ENCODE measurements at places on chromosomes 16 and 17. TPM values are rescaled to one million over a fixed set of nuclear protein-coding genes. Genes with fewer than 3 reads are reported as not detected.
A peak's percentile ranks its signal among the peaks of the same experiment; 100 is the strongest.

C16orf87 gene
- total RNA-seq: 4.0 TPM

DNA sequence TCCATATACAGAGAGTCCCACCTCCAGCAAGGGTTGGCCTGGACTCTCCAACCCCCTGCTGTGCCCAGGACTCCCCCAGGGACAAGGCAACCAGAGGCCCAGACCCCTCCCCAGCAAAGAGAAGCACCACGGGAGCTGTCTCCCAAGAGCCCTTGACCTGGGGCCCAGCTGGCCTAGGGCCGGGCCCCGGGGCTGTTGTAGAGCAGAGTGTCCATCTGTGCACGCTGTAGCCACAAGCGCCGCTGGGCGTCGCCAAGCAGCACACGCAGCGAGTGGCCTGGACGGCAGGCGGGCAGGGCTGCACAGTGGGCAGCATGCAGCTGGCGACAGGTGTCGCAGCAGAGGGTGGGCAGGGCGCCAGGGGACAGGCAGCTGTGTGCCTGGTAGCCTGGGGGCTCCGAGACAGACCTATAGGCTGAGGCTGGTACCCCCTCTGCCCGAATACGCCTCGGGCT, 4.3 kb downstream of the SPATA2L start:
- no peaks in the 10 kb centered on the region for H3K27me3 ChIP-seq
- H3K4me3 ChIP-seq: no peak overlapping the region
- peaks cover 9% of the 10 kb centered on the region for H3K4me1 ChIP-seq
- no peaks in the 10 kb centered on the region for H3K36me3 ChIP-seq

DNA sequence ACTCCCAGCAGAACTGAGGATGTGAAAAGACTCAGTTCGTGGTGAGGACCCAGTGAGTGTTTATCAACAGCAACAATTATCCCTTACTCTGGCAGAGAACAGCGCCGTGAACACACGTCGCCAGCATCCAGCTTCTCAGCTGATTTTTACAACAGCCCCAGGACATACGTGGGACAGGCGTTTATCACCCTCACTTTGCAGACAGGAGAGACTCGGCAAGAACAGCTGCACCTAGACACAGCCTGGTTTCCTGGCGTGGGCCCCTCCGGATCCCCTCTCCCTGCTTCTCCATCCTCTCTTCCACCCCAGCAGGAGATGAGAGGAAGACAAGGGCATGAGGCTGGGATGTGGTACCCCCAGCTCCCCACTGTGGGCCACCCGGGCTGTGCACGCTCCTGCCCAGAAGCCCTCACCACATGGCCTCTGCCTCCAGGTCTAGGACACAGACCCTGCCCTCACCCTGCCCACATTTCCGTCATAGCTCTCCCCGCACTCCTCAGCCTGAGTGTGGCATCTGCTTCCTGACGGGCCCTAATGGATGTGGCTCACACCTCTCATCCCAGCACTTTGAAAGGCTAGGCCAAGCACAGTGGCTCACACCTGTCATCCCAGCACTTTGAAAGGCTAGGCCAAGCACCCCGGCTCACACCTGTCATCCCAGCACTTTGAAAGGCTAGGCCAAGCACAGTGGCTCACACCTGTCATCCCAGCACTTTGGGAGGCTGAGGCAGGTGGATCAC, 17.5 kb downstream of the ABR start:
- no peak overlapping the region for H3K4me3 ChIP-seq
- DNase-seq: no peak
- no peak overlapping the region for H3K27ac ChIP-seq
- no peaks in the 10 kb centered on the region for H3K27me3 ChIP-seq
- H3K36me3 ChIP-seq: no peaks in the 10 kb centered on the region
- H3K4me1 ChIP-seq: no peaks in the 10 kb centered on the region

- H3K4me3 ChIP-seq: no peak overlapping the region
- no peak for DNase-seq
- no peaks in the 10 kb centered on the region for H3K27me3 ChIP-seq
- H3K4me1 ChIP-seq: peaks cover 35% of the 10 kb centered on the region
- no peak overlapping the region for H3K27ac ChIP-seq
- no peaks in the 10 kb centered on the region for H3K36me3 ChIP-seq
These were observed 6.9 kb downstream of the PHAF1 start for GRCh38 chr16:67116388-67117311.

DNA sequence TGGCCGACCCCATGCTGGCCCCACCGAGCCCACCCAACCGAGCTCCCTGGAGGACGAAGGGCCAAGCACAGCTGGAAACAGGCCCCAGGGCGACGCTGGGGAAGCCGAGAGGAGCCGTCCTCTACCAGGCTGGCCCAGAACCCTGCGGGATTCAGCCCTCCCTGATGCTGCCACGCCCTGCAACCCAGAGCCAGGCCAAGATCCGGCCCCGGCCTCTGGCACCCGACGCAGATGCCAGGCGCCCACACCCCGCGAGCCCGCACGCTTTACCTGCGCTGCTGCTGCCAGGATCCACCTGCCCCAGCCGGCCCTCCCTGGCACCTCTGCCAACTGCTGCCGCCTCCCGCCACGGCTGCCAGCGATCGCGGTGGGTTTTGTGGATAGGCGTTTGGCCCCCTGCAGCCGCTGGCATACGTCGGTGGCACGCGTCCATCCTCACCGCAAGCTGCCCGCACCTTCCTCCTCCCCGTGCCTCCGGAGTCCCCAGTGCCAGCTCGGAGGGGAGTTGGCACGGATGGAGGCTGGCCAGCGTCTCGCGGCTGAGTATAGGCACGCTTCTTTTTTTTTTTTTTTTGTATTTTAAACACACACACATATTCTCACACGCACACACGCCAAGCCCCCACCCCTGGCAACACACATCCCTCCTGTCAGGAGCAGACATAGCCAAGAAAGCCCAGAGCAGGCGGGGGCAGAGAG, 41.3 kb upstream of the ACSF3 start:
- H3K36me3 ChIP-seq: no peaks in the 10 kb centered on the region
- peak; percentile 37 for DNase-seq
- no peaks in the 10 kb centered on the region for H3K27me3 ChIP-seq
- H3K4me1 ChIP-seq: peaks cover 15% of the 10 kb centered on the region
- peak overlapping the region; percentile 84 for H3K4me3 ChIP-seq
- peak overlapping the region; percentile 70 for H3K27ac ChIP-seq

GRCh38 chr17:14859542-14859941, 405.6 kb downstream of the PMP22 start:
- no peak overlapping the region for H3K27ac ChIP-seq
- H3K36me3 ChIP-seq: no peaks in the 10 kb centered on the region
- DNase-seq: no peak
- peaks cover 34% of the 10 kb centered on the region for H3K27me3 ChIP-seq
- H3K4me1 ChIP-seq: no peaks in the 10 kb centered on the region

- no peaks in the 10 kb centered on the region for H3K4me1 ChIP-seq
- DNase-seq: no peak
- no peaks in the 10 kb centered on the region for H3K36me3 ChIP-seq
- no peaks in the 10 kb centered on the region for H3K27me3 ChIP-seq
These were observed 56.1 kb upstream of the RBL2 start for GRCh38 chr16:53378138-53378537.

- H3K27me3 ChIP-seq: no peaks in the 10 kb centered on the region
- H3K4me3 ChIP-seq: no peak overlapping the region
- peaks cover 11% of the 10 kb centered on the region for H3K4me1 ChIP-seq
- no peak overlapping the region for H3K27ac ChIP-seq
- peaks cover 49% of the 10 kb centered on the region for H3K36me3 ChIP-seq
These were observed 7.5 kb downstream of the COTL1 start for GRCh38 chr16:84610376-84610775.

DNA sequence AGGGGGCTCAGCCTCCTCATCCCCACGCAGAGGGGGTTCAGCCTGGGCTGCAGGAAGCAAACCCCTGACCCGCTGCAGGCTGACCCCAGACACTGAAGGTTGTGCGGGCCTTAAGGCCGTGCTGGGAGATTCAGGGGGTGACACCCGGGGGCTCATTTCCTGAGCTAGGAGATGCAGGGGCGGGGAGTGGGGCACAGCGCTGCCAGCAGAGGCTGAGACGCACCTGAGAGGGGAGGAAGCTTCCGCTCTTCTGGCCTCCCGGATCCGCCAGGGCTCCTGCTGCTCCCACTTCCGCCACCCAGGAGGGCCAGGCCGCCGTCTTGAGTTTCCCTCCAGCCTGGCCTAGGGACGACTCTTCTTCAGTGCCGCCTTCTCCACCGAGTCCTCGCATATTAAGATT, 173.2 kb upstream of the FOXF1 start:
- H3K4me3 ChIP-seq: no peak overlapping the region
- H3K27ac ChIP-seq: no peak overlapping the region
- H3K27me3 ChIP-seq: peaks cover 37% of the 10 kb centered on the region
- no peaks in the 10 kb centered on the region for H3K4me1 ChIP-seq
- no peak for DNase-seq

- H3K4me1 ChIP-seq: no peaks in the 10 kb centered on the region
- no peak overlapping the region for H3K4me3 ChIP-seq
- no peaks in the 10 kb centered on the region for H3K36me3 ChIP-seq
These were observed 787 bp upstream of the CCL3L1 start for GRCh38 chr17:36197387-36197703.

DNA sequence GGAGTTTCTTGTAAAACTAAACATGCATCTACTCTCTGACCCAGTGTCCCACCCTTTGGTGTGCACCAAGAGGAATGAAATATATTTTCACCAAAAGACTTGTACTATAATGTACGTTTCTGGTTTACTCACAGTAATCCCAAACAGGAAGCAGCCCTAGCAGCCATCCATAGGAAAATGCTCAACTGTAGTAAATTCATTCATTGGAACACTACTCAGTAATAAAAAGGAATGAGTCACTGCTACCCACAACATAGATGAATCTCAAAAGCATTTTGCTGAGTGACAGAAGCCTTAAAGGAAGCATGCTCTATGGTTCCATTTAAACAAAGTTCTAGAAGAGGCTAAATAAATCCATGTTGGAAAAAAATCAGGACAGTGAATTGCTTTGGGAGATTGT, 37.6 kb upstream of the DHRS7B start:
- no peaks in the 10 kb centered on the region for H3K27me3 ChIP-seq
- no peaks in the 10 kb centered on the region for H3K36me3 ChIP-seq
- peak overlapping the region; percentile 67 for H3K27ac ChIP-seq
- peak; percentile 88 for DNase-seq

GRCh38 chr16:84795329-84796053, 24.3 kb upstream of the CRISPLD2 start:
- H3K27ac ChIP-seq: no peak overlapping the region
- H3K4me1 ChIP-seq: no peaks in the 10 kb centered on the region
- H3K36me3 ChIP-seq: no peaks in the 10 kb centered on the region
- no peaks in the 10 kb centered on the region for H3K27me3 ChIP-seq

GRCh38 chr17:68197091-68197996, 50.5 kb upstream of the AMZ2 start:
- H3K4me3 ChIP-seq: peak overlapping the region; percentile 60
- H3K36me3 ChIP-seq: no peaks in the 10 kb centered on the region
- H3K4me1 ChIP-seq: peaks cover 28% of the 10 kb centered on the region
- DNase-seq: peak; percentile 37

DNA sequence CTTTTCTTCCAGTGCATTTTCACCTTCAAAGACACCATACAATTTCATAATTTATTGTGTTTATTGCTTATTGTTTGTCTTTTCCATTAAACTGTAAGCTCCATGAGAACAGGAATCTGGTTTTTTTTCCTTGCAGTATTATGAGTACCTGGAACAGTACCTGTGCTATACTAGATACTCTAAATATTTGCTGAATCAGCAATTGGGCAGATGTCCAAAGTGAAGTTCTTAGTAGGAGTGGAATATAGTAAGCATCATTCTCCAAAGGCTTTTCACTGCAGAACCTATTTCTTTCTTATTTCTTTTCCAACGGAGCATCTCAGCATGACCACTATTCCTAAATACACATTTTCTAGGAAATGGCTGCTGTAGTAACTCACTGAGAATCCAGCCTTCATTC, 269.0 kb upstream of the CCL2 start:
- no peaks in the 10 kb centered on the region for H3K36me3 ChIP-seq
- no peaks in the 10 kb centered on the region for H3K27me3 ChIP-seq
- no peaks in the 10 kb centered on the region for H3K4me1 ChIP-seq
- no peak overlapping the region for H3K27ac ChIP-seq
- H3K4me3 ChIP-seq: no peak overlapping the region
